ENCODE measurements at places on chromosomes 12 and 14. TPM values are rescaled to one million over a fixed set of nuclear protein-coding genes. Genes with fewer than 3 reads are reported as not detected.

- DNase-seq: no peak
Observed at GRCh38 chr12:53170215-53170614, 10.3 kb upstream of the ZNF740 start.

GRCh38 chr12:46663318-46663717 lies 162.5 kb downstream of the SLC38A4 start:
- peak; percentile 28 for DNase-seq

GRCh38 chr12:107484230-107484629 lies 201.4 kb upstream of the PWP1 start:
- DNase-seq: no peak

Gene DPF3
- 6.4 TPM for total RNA-seq

DNA sequence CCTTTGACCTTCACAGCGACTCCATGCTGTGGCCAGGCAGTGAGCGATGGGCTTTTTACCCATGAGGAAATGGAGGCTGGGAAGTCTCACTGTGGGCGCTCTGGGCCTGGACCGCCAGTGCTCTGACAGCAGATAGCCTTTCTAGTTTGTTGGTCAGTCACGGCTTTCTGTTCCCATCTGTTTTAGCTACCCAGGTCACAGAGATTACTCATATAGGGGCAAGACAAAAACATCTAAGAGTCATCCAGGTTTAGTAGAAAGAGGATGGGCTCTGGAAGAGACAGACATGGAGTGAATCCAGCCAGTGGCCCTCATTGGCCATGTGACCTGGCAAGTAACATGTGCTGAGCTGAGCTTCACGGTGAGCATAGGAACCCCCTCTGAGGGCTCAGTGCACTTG lies 68.6 kb downstream of the MARK3 start:
- no peak for DNase-seq

DNA sequence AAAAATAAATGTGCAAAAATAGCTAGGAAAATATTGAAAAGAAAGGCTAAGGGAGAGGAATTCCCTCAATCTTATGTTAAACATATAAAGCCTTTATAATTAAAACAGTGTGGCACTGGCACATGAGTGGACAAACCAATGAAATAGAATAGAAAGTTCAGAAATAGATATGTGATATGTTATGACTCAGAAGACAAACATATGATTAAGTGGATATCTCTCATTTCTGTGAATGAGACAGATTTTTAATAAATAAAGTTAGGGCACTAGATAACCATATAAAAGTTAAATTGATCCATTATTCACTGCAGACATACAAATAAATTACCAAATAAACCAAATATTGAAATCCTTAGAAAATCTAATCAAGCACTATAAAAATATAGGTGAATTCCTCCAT lies 73.0 kb downstream of the ALG10B start:
- no peak for DNase-seq

- DNase-seq: peak; percentile 99
Observed at GRCh38 chr12:120231316-120232011, 30.6 kb upstream of the RPLP0 start.

DNA sequence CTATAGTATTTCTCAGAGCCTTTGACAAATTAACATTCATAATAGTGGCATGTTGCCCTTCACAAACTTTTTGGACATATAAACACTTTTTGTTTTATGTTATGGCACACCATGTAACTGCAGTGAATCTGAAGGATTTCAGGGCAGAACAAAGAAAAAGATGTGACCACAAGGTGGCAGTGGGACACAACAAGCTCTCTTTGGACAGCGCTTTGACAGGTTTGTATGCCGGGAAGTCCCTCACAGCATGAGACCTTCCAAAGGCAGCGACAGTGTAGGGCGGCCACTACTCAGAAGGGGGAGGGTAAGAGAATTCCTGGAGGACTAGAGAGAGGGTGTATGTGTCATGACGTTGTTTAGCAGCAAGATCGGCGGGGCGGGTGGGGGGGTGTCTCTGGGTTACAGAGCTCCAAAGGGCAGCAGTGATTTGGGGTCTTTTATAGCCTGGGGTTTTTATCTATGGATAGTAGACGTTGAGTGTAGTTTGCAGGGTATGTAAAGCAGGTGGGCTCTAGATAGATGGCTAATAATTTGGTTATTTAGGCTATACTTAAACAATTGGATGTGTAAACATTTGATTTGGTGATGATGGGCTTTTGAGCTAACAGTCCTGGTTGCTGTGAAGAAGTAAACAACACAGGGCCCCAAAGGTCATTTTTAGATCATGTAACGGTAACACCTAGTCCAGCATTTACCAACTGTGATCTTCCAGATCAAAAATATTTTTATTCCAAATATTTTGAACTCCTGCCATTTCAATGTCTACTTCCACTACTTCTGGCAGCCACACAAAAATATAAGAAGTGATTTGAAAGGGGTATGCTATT lies 22.9 kb downstream of the ETFBKMT start:
- peak; percentile 82 for DNase-seq

Gene CCDC197
- total RNA-seq: not detected

Gene KRT82
- not detected for total RNA-seq

Gene IAPP
- total RNA-seq: not detected

DNA sequence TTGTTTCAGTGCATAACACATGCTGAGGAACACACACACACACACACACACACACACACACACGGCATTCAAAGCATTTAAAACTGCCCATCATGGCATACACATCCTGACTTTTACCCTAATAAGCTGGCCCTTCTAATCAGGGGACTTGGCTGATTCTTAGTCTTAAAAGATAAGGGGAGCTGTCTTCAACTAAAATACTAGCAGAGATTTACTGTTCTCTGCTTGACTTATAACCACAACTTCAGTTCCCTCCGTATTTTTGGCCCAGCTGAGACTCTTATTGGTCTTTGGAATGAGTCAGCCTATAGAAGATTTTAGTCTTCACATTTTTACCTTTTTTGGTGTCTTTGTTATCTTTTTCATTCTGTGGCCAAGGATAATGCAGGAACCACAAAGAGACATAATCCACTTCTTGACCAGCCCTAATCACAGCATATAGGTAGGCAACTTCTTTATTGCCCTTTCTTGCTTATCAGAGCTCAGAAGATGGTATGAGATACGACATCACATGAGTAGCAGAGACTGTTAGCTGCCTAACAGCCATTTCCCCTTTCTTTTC lies 25.1 kb upstream of the SLC8A3 start:
- peak; percentile 48 for DNase-seq

DNA sequence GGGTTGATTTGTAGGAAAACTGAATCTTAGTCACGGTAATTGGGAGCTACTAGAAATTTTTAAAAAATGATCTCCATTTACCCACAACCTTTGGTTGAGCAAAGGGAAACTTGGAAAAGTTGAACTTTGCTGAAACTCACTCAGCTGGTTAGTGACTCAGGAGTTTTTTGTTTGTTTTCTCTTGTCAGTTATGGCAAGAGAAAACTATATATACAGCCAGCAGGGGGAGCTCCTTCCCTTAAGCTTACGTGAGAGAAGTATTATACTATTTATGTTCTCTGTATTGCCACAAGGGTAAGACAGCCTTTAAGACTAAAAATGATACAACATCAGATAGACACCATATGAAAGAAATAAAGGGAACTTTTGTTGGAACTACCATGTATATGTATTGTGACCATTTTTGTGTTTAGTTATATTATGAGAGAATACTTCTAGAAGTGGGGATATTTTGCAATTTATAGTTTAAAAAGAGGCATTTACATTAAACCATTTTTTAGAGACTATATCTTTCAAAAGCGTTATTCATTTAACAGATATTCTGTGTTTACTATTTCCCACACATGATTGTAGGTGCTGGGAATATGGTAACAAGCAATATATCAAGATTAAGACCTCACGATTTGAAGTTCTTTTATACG lies 28.1 kb upstream of the TBC1D30 start:
- DNase-seq: peak; percentile 79

Gene KLHL33
- not detected for total RNA-seq

- DNase-seq: no peak
Observed at GRCh38 chr14:104749111-104749649, 3.8 kb upstream of the SIVA1 start.

Gene KLRD1
- 0.29 TPM for total RNA-seq

DNA sequence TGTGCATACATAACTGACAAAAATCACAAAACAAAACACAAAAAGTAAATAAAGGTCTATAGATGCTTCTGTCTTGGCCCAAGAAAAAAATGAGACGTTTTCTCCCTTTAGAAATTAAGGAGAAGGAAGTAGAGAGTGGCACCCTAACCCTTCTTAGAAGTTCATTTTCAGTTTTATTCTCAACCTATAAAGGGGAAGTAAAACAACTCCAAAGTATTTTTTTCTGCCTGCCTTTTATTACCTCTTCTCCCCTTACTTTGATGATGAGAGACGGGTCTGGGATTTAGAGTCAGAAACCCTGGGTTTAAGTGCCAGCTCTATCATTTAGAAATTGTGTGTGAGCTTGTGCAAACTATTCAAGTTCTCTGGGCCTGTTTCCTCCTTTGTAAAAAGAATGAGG lies 2.8 kb downstream of the PRIM1 start:
- DNase-seq: no peak

DNA sequence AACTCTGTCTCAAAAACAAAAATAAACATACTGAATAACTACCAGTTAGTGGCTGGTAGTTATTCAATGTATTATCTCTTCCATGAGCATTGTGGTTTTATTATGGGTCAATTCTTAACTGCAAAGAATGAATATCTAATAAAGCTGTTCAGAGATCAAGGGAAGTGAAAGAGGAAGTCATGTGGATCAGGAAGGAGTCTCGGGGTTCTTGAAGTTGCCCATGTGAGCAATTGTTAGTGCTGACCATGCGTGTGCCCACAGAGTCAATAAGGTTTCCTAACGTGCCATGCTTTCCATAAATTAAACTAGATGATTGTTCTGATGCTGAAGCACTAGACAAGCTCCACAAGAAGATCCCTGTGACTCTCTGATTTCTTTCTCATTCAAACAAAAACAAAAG lies 136.5 kb upstream of the CPSF6 start:
- DNase-seq: no peak

DNA sequence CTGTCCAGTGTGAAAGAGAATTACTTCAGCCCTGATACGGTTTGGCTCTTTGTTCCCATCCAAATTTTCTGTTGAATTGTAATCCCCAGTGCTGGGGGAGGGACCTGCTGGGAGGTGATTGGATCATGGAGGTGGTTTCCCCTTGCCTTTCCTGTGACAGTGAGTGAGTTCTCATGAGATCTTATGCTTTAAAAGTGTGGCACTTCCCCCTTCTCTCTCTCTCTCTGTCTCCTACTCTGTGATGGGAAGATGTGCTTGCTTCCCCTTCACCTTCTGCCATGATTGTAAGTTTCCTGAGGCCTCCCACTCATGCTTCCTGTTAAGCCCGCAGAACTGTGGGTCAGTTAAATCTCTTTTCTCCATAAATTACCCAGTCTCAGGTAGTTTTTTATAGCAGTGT lies 5.5 kb upstream of the SLC15A5 start:
- DNase-seq: no peak

- peak; percentile 94 for DNase-seq
Observed at GRCh38 chr12:121992059-121992879, 29.4 kb upstream of the BCL7A start.

- peak; percentile 81 for DNase-seq
Observed at GRCh38 chr12:109110988-109111495, 5.3 kb upstream of the ACACB start.
